ENCODE measurements at places on chromosomes 2 and 18.

DNA sequence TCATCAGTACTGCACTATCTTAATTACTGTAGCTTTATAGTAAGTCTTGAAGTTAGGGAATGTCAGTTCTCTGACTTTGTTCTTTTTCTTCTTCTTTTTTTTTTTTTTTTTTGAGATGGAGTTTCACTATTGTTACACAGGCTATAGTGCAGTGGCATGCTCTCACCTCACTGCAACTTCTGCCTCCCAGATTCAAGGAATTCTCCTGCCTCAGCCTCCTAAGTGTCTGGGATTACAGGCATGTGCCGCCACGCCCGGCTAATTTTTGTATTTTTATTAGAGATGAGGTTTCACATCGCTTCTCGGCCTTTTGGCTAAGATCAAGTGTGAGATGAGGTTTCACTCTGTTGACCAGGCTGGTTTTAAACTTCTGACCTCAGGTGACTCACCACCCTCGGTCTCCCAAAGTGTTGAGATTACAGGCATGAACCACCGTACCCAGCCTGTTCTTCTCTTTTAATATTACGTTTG lies 41.9 kb upstream of the TANC1 start:
- no peak for DNase-seq

- DNase-seq: no peak
Measured at GRCh38 chr2:95234816-95235215, 27.5 kb downstream of the ZNF892 start.

GRCh38 chr2:182228741-182229140 lies 198.1 kb downstream of the PDE1A start:
- no peak for DNase-seq

DNA sequence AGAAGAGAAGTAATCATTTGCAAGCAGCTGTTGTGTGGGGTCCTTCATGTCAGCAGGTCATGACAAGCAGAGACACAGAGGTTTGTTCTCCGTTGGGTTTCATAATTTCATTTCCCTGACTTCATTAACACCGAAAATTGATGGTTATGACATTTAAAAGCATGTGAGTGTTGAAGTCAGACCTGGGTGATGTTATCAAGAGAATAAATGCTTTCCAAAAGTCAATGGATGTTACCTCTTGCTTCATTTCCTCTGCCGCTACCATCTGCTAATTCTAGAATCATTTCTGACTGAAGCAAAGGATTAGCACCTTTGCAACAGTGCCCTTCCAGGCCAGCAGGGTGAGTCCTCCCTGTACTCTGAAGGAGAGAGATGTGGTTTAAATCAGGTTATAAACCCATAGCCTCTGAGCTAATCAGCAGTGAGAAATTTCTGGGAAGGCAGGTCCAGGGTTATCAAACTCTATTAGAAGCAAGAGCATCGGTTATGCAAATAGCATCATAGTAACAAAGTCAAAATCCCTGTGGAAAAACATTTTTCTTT lies 446.2 kb downstream of the PIK3C3 start:
- no peak for DNase-seq

- DNase-seq: no peak
Measured at GRCh38 chr2:3361518-3362389, 15.9 kb downstream of the EIPR1 start.

- DNase-seq: no peak
Measured at GRCh38 chr2:29293830-29294438, 178.7 kb downstream of the CLIP4 start.

GRCh38 chr2:115163572-115163971 lies 721.1 kb downstream of the DPP10 start:
- no peak for DNase-seq

- DNase-seq: no peak
Measured at GRCh38 chr18:3177902-3178687, 41.7 kb downstream of the MYOM1 start.

DNA sequence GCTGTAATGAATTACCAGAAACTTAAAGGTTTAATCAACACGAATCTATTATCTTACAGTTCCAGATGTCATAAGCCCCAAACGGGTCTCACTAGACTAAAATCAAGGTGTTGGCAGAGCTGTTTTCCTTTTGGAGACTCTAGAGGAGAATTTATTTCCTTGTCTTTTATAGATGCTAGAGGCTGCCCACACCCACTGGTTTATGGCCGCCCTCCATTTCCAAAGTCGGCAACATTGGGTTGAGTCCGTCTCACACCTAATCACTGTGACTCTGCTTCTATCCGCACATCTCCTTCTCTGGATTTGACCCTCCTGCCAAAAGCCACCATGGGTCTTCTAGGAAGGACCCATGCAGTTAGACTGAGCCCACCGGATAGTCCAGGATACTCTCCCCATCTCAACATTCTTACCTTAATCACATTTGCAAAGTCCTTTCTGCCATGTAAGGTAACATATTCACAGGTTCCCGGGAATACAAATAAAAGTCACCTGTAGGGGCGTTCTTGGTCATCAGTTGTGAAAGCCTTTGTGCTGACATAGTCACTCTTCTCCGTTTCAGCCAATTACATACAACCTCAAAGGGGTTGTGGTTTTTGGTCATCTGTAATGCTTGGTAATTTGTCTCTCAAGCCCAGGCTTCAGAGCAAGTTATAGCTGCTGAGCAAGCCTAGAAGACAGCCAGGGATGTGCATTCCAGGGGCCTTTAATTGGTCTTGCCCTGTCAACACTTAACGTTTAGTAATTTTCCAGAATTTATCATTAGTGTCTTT lies 179.4 kb downstream of the ANTXR1 start:
- DNase-seq: no peak

DNA sequence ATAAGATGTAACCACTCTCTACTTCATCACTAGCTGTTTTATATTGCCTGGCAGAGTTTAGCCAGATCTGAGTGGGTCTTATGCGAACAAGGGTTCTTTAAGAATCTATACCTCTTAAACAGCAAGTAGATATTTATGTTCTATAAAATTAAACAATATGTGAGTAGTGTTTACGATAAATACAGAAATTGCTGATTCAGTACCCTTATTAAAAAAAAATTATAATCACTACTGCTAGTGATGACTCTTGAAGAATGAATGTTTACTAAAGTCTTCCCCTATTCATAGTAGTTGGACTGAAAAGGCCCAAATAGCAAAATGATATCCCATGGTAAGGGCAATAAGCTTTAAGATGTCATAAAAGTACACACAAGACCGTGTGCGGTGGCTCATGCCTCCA lies 98.7 kb upstream of the DTNB start:
- DNase-seq: no peak

DNA sequence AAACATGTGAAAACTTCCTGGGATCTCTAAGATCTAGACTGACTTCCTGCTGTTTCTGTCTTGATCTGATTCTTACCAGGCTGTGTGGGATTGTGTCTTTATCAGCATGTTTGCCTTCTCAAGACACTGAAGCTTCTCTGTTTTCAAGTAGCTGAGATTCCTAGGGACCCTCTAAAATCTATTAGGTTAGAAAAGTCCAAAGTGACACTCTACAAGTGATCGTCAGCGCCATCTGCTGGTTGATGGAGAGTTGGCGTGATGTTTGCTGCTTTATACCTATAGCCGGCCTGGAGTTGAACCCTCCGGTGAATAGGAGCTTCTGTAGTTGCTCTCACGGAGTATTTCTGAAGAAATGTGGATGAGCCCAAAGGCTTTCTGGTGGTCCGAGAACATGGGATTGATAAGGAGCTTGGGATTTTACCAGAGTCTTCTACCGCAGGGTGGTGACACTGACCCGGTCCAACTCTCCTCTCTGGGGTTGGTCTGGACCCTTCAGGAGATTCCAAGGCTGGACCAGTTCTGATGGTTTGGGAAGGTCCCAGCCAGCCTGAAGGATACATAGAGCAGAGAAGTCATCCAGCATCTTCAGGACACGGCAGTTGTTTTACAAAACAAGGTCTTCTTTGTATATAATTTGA lies 96.0 kb upstream of the TTC39C start:
- peak; percentile 64 for DNase-seq

GRCh38 chr18:47788621-47789020 lies 141.8 kb downstream of the SMAD2 start:
- DNase-seq: no peak
